Fibroblast of upper back skin (primary cell): ENCODE measurements at places on chromosomes 11 and 22.

DNA sequence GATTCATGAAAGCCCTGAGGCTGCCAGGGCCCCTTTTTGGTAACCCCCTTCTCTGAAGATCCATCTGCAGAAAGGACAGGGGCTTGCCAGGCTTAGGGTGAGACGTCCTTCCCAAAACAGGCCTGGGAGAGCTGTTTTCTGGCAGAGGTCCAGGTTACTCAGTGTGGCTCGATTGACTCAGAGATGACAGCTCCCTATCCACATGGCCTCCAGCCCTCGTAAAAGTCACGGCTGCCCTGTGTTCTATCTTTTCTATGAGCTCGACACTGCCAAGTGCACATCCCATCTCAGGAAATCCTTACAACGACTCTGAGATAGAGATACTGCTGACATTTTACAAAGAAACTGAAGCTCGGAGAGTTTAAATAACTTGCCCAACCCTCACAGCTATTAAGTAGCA lies 20.4 kb downstream of the ADAMTS8 start:
- DNase-seq = peak; percentile 72

- no peak for DNase-seq
These were observed 60.2 kb upstream of the HMGXB4 start for GRCh38 chr22:35197071-35197470.

DNA sequence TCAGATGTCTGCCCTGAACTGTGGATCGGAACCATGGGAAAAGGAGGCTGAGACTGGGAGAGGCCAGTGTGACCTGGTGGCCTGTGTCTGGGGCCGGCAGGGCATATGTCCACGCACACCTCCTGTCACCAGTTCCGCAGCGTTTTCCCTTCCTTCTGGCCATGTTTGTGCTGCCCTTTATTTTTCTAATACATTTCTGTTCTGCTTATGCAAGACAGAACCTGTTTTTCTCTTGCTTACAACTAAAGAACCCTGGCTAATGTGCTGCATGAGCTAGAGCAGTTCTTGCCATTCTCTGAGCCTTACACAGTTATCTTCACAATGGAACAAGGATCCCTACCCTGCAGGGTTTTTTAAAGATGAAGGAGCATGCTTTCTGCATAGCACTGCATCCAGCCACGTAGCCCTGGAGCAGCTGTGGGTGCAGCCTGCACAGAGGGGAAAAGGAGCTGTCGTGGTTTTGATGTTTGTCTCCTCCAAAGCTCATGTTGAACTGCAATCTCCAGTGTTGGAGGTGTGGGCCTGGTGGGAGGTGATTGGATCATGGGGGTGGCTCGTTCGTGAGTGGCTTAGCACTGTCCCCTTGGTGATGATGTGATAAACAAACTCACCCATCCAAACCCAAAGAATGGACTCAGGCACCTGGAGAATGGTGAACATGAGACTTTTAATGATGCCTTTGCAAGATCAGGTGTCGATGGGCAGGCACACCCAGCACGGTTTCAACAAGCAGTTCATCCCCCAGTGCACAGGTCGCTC lies 84.8 kb upstream of the SHANK2 start:
- DNase-seq = no peak

- DNase-seq = no peak
These were observed 23.9 kb upstream of the CRTAM start for GRCh38 chr11:122814401-122814800.

- DNase-seq = no peak
These were observed 25.9 kb downstream of the RBX1 start for GRCh38 chr22:40976866-40977700.

- no peak for DNase-seq
These were observed 30.9 kb downstream of the TRPC6 start for GRCh38 chr11:101552888-101553287.

- DNase-seq = no peak
These were observed 29.4 kb upstream of the AMOTL1 start for GRCh38 chr11:94738746-94739145.

GRCh38 chr11:65657426-65657825 lies 5.3 kb downstream of the RELA start:
- DNase-seq = no peak

- DNase-seq = no peak
These were observed 121.5 kb downstream of the RRAS2 start for GRCh38 chr11:14237444-14237961.

DNA sequence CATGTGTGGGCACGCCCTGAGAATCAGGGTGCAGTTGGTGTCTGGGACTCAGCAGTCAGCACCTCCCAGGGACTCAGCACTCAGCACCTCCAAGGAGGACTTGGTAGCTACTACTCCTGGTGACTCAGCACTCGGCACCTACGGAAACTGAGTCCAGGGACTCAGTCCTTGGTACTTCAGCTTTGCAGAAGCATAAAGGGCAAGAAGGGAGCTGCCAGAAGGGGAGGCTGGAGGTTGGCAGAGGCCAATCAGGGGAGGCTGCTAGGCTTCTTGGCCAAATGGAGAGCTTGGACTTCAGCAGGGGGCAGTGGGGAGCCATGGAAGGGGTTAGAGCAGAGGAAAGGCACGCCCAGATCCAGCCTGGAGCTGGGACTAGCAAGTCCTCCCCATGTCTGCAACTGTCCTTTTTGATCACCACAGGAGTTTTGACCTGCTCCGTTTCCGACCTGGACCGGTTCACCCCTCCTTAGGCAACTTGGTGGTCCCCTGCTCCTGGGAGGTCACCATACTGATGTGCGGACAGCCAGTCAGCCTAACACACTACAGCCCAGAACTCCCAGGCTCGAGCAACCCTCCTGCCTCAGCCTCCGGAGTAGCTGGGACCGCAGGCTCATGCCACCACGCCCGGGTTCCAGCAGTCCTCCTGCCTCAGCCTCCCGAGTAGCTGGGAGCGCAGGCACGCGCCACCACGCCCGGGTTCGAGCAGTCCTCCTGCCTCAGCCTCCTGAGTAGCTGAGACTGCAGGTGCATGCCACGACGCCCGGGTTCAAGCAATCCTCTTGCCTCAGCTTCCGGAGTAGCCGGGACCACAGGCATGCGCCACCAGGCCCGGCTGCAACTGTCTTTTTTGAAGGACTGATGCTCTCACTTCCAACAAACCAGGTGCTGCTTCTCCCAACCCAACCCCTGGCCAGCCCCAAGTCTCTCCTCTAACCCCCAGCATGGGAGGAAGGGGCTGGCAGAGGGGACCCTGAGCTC lies 1.5 kb downstream of the ANO9 start:
- DNase-seq = no peak

GRCh38 chr11:117822074-117823033 lies 2.2 kb downstream of the FXYD2 start:
- DNase-seq = no peak

- DNase-seq = no peak
These were observed 230.2 kb downstream of the METTL15 start for GRCh38 chr11:28338371-28338770.

DNA sequence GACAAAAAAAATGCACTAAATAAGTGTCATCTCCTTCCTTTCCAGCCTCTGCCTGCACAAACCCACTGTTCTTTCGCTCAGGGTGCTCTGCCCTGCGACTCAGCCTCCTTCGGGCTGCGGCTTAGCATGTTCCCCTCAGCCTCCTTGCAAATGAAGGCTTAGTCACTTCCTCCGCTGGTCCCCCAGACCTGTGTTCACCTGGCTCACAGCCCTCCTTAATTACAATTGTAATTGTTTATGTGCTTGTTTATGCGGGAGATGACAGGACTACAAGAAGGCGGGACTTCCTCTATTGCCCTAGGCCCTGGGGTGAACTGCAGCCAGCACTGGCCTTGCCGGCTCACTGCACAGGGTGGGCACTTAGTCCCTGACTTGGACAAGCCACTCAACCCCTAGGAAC lies 303.6 kb downstream of the KIRREL3 start:
- DNase-seq = no peak

- DNase-seq = no peak
These were observed 14.6 kb downstream of the B3GAT1 start for GRCh38 chr11:134397304-134398078.

GRCh38 chr22:31829505-31829904 lies 75.7 kb downstream of the DEPDC5 start:
- DNase-seq = peak; percentile 95

DNA sequence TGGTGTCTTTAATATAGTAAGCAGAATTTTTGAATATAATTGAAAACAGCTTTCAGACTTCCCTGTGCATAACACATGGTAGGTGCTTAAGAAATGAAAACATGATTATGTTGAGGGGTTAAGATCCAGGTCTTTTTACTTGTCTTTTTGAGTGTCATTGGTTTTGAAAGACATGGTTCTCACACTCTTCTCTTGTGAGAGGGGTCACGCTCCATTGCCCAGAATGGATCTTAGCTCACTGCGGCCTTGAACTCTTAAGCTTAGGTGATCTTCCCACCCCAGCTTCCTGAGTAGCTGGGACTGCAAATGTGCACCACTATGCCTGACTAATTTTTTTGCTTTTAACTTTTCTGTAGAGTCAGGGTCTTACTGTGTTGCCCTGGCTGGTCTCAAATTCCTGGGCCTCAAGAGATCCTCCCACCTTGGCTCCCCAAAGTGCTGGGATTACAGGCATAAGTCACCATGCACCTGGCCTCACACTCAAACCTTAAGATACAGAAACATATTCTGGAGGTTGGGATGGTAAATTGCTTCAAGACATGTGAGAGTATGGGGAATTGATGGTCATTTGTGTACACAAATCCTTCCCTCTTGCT lies 1.4 kb downstream of the SPCS2 start:
- DNase-seq = no peak

DNA sequence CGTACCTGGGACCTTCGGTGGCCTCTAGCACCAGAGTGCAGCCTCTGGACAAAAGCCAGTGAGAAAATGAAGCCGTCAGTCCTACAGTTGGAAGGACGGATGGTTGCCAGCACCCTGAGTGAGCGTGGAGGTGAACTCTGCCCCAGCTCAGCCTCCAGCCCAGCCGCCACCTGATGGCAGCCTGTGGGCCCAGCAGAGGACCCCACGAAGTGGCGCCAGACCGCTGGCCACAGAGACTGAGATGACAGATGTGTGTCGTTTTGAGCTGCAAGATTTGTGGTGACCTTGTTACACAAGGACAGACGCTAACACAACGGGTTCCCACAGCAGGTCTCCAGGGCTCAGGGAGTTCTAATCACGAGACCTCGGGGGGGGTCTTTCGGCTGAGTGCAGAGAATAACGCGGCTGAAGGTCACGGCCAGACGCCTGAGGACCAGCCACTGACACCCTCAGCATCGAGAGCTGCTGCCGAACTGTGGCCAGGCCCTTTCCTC lies 75.0 kb downstream of the BRD1 start:
- DNase-seq = no peak
